ENCODE measurements at places on chromosomes 16 and 17. TPM values are rescaled to one million over a fixed set of nuclear protein-coding genes. Genes with fewer than 3 reads are reported as not detected.
A peak's percentile ranks its signal among the peaks of the same experiment; 100 is the strongest.

- no peak overlapping the region for H3K4me3 ChIP-seq
- no peaks in the 10 kb centered on the region for H3K4me1 ChIP-seq
- no peak overlapping the region for H3K27ac ChIP-seq
- H3K36me3 ChIP-seq = no peaks in the 10 kb centered on the region
- no peak for DNase-seq
Measured at GRCh38 chr17:57755480-57756070, 10.5 kb upstream of the CCDC182 start.

GRCh38 chr17:13337864-13338371 lies 263.8 kb downstream of the HS3ST3A1 start:
- H3K36me3 ChIP-seq = no peaks in the 10 kb centered on the region
- DNase-seq = peak; percentile 26

- peaks cover 33% of the 10 kb centered on the region for H3K36me3 ChIP-seq
- peak overlapping the region; percentile 85 for H3K4me3 ChIP-seq
- H3K27me3 ChIP-seq = no peaks in the 10 kb centered on the region
- H3K4me1 ChIP-seq = peaks cover 57% of the 10 kb centered on the region
- peak; percentile 63 for DNase-seq
Measured at GRCh38 chr17:8160741-8161221, 2.0 kb downstream of the VAMP2 start.

GRCh38 chr16:46908540-46909372 lies 24.6 kb downstream of the GPT2 start:
- no peak overlapping the region for H3K4me3 ChIP-seq
- DNase-seq = peak; percentile 77
- no peaks in the 10 kb centered on the region for H3K27me3 ChIP-seq
- H3K4me1 ChIP-seq = peaks cover 5% of the 10 kb centered on the region

Gene PIK3R5
- 29.2 TPM for total RNA-seq

Gene RAB26
- total RNA-seq = not detected

DNA sequence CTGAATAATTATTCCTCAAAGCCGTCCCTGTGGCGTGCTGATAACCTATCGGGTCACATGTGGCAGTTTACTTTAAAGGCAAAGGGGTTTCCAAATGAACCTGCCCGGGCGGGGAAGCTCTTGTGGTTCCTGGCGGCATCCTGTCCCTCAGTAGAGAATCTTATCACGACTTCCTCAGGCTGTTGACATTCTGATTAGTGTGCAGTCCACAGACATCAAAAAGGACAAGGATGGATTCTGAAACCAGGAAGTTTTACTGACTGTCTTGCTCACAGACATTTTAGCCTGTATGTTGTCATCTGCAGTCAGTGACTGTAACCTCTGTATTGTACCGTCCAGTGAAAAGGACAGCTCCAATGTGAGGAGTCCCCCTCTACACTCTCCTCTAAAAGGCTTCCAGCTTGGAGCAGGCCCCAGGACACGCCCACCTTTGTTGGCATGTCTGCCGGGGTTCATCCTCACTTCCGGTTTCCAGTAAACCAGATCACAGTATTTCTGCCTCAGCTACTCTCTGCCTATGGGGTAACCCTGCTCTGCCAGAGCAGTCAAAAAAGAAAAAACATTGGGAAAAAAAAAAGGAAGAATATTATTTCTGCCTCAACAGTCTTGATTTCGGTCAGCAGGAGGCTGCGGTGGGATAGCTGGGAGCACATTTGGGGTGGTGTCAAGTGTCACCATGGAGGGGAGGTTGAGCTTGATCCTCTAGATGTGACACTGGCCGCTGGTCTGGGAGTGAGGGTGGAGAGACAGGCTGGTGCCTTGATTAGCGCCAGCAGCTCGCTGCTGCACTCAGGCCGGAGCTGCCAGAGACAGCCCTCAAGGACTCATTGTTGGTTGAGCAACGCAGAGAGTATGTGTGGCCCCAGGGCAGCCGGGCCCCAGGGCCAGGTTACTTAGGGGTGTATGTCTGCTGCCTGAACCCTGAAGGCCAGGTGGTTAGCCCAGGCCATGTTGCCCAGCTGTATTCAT lies 89.0 kb upstream of the DNAH17 start:
- peak overlapping the region; percentile 88 for H3K27ac ChIP-seq
- peak; percentile 76 for DNase-seq
- no peak overlapping the region for H3K4me3 ChIP-seq
- peaks cover 10% of the 10 kb centered on the region for H3K36me3 ChIP-seq

- no peaks in the 10 kb centered on the region for H3K4me1 ChIP-seq
- H3K27ac ChIP-seq = no peak overlapping the region
- H3K27me3 ChIP-seq = no peaks in the 10 kb centered on the region
- no peak for DNase-seq
- no peaks in the 10 kb centered on the region for H3K36me3 ChIP-seq
Measured at GRCh38 chr16:51556694-51557340, 405.7 kb upstream of the SALL1 start.

GRCh38 chr17:80795090-80795580 lies 196.5 kb upstream of the CHMP6 start:
- H3K4me1 ChIP-seq = peaks cover 56% of the 10 kb centered on the region
- H3K27ac ChIP-seq = no peak overlapping the region
- H3K4me3 ChIP-seq = no peak overlapping the region
- no peaks in the 10 kb centered on the region for H3K27me3 ChIP-seq
- DNase-seq = no peak
- H3K36me3 ChIP-seq = peaks cover 52% of the 10 kb centered on the region

Gene CDH5
- not detected for total RNA-seq

- peak overlapping the region; percentile 73 for H3K4me3 ChIP-seq
- no peak for DNase-seq
Measured at GRCh38 chr16:2458887-2459646, 842 bp upstream of the TEDC2 start.

Gene IGFBP4
- total RNA-seq = 40.2 TPM

DNA sequence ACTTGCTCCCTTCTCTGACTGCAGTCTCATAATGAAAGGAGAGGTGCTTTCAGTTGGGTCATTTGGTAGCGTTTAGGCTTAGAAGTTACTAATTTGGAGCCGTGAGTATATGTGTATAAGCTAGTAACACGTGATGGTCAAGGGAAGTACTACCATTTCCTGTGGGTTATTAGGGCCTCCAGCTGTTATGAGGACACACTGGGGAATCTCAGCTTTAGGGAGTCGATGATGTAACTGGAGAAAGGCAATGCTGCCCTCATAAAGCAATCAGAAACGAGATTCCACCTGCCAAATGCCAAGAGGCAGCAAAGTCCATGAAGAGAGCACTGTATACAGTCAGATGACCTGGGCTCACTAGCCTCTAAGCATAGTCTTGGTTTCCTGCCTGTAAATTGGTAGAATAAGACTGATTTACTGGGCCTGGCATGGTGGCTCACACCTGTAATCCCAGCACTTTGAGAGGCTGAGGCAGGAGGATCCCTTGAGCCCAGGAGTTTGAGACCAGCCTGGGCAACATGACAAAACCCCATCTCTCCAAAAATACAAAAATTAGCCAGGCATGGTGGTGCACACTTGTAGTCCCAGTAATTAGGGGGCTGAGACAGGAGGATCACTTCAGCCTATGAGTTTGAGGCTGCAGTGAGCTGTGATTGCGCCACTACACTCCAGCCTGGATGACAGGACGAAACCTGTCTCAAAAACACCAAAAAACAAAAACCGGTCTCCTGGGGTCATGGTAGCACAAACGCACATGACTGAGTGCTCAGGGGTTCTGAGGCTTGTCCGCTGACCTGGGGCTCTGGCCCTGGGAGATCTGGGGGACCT lies 53.0 kb downstream of the SF3B3 start:
- no peak for DNase-seq
- H3K4me1 ChIP-seq = peaks cover 21% of the 10 kb centered on the region
- peaks cover 31% of the 10 kb centered on the region for H3K36me3 ChIP-seq
- H3K4me3 ChIP-seq = no peak overlapping the region

- H3K4me1 ChIP-seq = no peaks in the 10 kb centered on the region
- DNase-seq = no peak
- H3K27ac ChIP-seq = no peak overlapping the region
- no peaks in the 10 kb centered on the region for H3K36me3 ChIP-seq
Measured at GRCh38 chr16:83737729-83738354, 69.9 kb upstream of the HSBP1 start.

DNA sequence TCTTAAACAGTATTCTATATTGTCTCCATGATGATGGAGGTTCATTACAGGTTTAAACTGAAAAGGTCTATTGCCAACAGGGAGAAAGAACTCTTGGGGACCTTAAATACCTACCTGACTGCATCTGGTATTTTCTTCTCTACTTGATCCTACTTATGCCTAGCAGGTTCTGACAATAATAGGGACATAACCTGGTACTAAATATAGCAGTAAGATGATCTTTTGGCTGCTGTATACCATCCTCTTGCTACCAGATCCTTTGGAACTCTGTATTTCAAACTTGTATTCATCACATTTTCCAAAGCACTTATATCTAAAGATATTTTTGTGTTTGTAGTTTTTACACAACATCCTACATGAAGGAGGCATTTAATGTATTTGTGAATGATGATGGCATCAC lies 146.5 kb upstream of the CORO6 start:
- H3K36me3 ChIP-seq = no peaks in the 10 kb centered on the region
- H3K4me3 ChIP-seq = no peak overlapping the region
- no peaks in the 10 kb centered on the region for H3K4me1 ChIP-seq

Gene CLEC10A
- not detected for total RNA-seq

DNA sequence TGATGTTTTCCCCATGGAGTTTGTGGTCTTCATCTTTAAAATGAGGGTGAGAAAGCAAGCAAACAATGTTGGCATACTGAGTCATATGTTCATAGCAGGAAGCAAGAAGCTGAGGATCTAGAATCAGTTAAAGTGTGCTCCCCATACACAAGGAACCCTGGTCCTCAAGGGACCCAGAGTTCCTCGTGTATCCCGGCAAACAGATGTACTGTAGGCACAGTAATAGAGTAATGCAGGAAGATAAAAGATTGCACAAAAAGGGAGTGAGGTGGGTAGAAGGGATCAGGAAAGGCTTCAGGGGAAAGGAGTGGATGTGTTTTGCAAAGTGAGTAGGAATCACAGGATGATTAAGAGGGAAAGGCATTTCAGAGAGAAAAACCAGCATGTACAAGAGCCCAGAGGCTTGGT lies 412.3 kb upstream of the CDH11 start:
- no peaks in the 10 kb centered on the region for H3K36me3 ChIP-seq
- H3K4me1 ChIP-seq = no peaks in the 10 kb centered on the region
- DNase-seq = no peak
- H3K27ac ChIP-seq = no peak overlapping the region
- H3K27me3 ChIP-seq = peaks cover 3% of the 10 kb centered on the region

- no peaks in the 10 kb centered on the region for H3K36me3 ChIP-seq
- no peak for DNase-seq
- peaks cover 3% of the 10 kb centered on the region for H3K4me1 ChIP-seq
- H3K27ac ChIP-seq = no peak overlapping the region
- no peak overlapping the region for H3K4me3 ChIP-seq
Measured at GRCh38 chr17:66980896-66981295, 16.4 kb downstream of the CACNG4 start.

GRCh38 chr17:58193641-58194255 lies 1.2 kb downstream of the EPX start:
- H3K4me3 ChIP-seq = no peak overlapping the region
- no peak overlapping the region for H3K27ac ChIP-seq
- H3K36me3 ChIP-seq = no peaks in the 10 kb centered on the region
- peaks cover 3% of the 10 kb centered on the region for H3K27me3 ChIP-seq
- H3K4me1 ChIP-seq = no peaks in the 10 kb centered on the region

- peaks cover 14% of the 10 kb centered on the region for H3K36me3 ChIP-seq
- H3K27ac ChIP-seq = peak overlapping the region; percentile 66
- H3K4me3 ChIP-seq = no peak overlapping the region
- peaks cover 47% of the 10 kb centered on the region for H3K4me1 ChIP-seq
- DNase-seq = no peak
Measured at GRCh38 chr17:2194889-2195335, 108.7 kb downstream of the SMG6 start.

GRCh38 chr16:23557779-23558702 lies 514 bp downstream of the UBFD1 start:
- no peaks in the 10 kb centered on the region for H3K27me3 ChIP-seq
- H3K4me1 ChIP-seq = peaks cover 34% of the 10 kb centered on the region
- H3K4me3 ChIP-seq = peak overlapping the region; percentile 94
- no peak for DNase-seq

DNA sequence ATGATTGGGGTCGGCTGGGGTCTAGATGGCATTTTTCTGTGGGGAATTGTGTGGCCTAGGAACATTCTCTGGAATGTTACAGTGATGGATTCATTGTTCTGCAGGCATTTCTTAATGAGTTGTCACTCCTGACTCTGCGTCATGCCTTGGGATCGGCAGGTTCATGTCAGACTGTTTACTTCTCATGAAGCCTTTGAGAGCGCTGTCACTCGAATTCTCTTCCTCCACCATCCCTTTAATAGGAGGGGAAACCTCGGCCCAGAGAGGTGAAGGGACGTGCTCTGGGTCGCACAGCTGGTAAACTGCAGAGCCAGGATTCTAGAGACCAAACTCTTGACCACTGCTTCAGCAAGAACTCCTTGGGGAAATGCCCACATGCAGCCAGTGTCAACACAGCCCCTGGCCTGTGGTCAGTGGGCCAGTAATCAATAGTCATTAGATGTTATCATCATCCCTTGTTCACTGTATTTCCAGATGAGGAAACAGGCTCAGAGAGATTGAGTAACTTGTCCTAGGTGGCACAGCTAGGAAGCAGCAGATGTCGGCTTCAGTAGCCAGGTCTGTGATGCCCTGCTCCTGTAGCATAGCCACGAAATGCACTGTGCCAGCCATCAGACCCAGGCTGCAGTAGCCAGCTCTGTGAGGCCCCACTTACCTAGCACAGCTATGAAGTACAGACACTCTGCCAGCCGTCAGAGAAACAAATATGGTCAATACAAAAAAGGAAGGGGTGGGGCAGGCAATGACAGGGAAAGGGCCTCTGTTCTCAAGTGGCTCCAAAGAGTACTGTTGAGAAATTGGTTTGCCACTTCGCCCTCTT lies 259.0 kb downstream of the CPPED1 start:
- H3K27ac ChIP-seq = peak overlapping the region; percentile 22
- H3K4me3 ChIP-seq = no peak overlapping the region
- no peak for DNase-seq
- H3K36me3 ChIP-seq = peaks cover 6% of the 10 kb centered on the region

DNA sequence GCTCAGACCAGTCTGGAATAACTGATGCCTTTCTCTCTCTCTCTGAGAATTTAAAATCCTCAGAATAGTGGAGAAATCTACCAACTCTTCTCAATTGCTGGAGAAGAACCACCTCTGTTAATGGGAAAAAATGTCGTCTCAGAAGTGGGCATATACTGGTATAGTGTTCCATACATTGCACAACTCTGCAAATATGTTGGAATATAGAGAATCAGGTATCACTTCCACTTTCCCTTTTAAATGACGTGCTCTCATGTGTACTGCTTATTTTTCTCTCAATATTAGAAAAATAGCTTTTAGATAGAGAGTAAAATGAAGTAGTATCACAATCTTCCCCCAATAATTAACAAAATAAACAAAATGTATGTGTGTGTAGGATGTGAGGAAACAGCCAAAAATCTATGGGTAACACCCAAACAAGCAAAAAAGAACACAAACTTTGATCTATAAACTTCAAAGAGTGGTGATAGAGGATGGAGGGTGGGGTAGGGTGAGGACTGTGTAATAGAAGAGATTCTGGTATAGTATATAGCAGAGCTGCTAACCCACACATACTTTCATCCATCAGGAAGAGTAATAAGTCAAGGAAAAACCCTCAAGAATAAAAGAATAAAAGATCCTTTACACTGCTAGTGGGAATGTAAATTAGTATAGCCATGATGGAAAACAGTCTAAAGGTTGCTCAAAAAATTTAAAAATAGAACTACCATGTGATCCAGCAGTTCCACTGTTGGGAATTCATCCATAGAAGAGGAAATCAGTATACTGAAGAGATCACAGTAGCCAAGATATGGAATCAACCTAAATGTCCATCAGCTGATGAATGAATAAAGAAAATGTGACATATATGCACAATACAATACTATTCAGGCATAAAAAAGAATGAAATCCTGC lies 46.9 kb downstream of the NFATC3 start:
- no peaks in the 10 kb centered on the region for H3K27me3 ChIP-seq
- no peak for DNase-seq
- H3K36me3 ChIP-seq = peaks cover 23% of the 10 kb centered on the region
- H3K27ac ChIP-seq = peak overlapping the region; percentile 66

Gene SLC16A11
- 1.5 TPM for total RNA-seq

All from activated CD4-positive, alpha-beta T cell treated with anti-CD3 and anti-CD28 coated beads for 36 hours (primary cell).